Bone marrow (tissue), 2 donors: ENCODE measurements at places on chromosomes 5 and 9.

GRCh38 chr9:109278216-109278615 is 42.6 kb downstream of the EPB41L4B start:
- DNase-seq, result no peak

DNA sequence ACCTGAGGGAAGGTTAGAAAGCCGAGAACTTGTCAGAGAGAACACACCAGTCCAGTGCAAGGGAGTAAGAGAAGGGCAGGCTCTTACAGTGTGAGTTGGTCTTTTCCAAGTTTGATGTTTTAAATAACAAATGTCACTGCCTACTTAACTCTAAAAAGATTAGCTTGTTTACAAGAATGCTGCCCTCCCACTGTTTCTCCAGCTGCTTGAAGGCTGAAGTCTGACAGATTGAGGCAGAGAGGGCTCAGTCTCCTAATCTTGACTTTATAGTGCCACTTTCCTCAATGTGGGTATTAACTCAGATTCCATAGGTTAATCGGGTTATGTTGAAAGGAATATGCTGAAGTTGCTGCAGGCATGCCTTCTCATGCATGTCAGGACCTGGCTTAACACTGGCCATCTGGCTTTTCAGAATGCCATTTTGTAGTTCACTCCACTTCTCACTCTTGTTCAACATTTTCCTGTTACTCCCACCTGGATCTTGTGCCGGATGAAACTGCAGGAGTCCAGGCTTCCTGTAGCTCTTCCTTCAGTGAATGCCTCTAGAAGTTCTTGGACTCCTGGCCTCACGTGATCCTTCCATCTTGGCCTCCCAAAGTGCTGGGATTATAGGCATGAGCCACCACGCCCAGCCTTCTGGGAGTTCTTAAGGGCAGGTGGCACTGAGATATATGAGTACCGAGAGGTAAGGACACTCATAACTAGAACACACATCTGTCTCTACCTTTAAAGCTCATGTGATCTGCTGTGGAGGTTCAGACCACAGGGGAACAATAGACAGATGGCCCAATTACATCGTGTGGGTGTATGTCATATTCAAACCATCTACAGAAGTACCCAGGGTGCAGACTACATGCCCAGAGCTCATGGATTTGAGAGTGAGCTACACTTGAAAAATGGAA is 249.7 kb downstream of the ARHGAP26 start:
- no peak for DNase-seq

GRCh38 chr5:1089146-1089545 is 22.7 kb downstream of the SLC12A7 start:
- no peak for DNase-seq

DNA sequence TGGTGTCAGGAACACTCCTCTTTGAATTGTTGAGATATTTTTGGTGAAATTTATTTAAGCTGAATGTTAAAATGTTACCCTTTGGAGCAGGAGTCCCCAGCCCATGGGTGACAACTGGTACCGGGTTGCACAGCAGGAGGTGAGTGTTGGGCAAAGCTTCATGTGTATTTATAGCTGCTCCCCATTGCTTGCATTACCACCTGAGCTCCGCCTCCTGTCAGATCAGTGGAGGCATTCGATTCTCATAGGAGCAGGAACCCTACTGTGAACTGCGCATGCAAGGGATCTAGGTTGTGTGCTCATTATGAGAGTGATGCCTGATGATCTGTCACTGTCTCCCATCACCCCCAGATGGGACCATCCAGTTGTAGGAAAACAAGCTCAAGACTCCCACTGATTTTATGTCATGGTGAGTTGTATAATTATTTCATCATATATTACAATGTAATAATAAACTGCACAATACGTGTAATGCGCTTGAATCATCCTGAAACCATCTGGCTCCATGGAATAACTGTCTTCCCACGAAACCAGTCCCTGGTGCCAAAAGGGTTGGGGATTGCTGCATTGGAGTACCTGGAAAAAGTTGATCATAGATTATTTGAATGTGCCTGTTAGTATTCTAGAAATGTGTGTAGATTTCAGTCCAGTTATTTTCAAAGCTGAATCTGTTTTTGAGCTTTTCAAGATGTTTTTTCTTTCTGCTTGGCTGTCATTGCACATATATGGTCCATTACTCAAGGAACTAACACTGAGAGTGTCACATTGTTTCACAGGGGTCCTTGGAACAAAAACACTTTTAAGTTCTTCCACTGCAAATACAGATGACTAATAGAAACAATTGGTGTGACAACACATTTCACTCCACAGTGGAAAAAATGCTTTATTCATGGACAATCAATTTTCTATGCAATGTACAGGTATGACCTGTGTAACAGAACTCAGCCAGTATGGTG is 104.6 kb upstream of the TNFAIP8 start:
- no peak for DNase-seq

- DNase-seq, result no peak
These were observed 185.8 kb upstream of the NREP start for GRCh38 chr5:111942661-111943401.

GRCh38 chr5:78162253-78162862 is 132.1 kb downstream of the AP3B1 start:
- no peak for DNase-seq

- no peak for DNase-seq
These were observed 31.7 kb upstream of the GRHPR start for GRCh38 chr9:37390759-37391158.

DNA sequence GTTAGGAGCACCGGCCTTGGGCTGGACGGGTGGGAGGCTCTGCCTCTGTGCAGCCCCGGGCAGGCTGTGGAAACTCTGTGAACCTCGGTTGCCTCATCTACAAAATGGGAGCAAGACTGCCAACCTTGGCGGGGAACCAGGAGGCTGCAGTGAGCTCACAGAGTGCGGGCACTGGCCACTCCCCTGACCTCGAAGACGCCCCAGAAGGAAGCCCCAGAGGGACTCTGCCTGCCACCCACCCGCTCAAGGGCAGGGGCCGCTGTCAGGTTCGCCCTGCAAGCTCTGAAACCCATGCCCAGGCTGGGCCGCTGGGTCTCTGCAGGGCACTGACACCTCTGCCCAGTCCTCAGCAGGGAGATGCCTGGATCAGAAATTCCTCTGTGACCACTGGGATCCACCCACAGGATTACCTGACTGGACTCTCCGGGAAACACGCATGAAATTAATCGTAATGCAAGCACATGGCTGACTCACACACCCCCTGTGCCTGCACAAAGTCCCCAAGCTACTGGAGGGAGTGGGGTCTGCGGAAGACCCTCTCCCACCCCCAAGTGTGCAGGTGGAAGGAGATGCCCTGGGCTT is 7.4 kb downstream of the CCDC187 start:
- DNase-seq, result no peak

DNA sequence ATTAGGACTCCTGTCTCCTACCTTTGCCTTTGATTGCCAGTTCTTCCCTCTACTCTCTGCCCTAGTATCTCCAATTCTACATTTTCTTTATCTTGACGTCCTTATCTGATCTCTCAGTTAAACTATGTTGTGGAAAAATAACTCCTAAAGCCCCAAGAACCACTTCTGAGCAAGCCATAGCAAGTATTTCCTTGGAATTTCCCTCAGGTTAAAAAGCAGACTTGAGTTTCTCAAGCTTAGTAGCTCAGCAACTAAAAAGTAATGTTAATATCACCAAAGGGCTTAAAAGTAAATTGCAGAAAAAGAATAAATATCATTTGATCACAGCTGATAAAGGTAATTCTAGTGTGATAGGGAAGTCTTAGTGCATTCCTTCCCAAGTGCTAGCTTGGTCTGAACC is 13.2 kb upstream of the HSPB3 start:
- no peak for DNase-seq

DNA sequence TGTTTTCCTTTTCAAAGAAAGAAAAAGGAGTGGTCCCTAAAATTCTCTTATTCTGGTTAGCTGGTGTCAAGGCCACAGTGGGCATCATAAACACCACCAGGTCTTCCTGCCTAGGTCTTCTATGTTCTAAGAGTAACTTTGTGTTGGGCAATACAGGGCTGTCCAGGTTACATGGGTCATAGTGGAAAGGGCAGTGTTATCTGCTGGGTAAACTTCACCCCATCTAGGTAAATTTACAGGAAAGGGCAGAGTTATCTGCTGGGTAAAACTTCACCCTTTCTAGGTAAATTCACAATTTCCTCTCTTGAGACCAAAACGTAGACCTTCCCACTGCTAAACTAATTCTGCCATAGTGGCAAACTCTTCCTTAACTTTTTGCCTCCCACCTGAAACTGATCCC is 18.9 kb upstream of the JAKMIP2 start:
- no peak for DNase-seq

- DNase-seq, result no peak
These were observed 4.6 kb downstream of the IFNE start for GRCh38 chr9:21477466-21477865.

- no peak for DNase-seq
These were observed 79.1 kb downstream of the ZNF618 start for GRCh38 chr9:113955076-113955752.
